ENCODE measurements at places on chromosomes 6 and 20. TPM values are rescaled to one million over a fixed set of nuclear protein-coding genes. Genes with fewer than 3 reads are reported as not detected.

The COQ3 gene
- 12.2 TPM for total RNA-seq

The TRIM38 gene
- total RNA-seq = 28.2 TPM

The FOXC1 gene
- total RNA-seq = not detected

The DSP gene
- 0.09 TPM for total RNA-seq

The HLA-DOA gene
- total RNA-seq = 16.7 TPM

The FILIP1 gene
- not detected for total RNA-seq

The FAM8A1 gene
- 7.0 TPM for total RNA-seq

The NRSN1 gene
- total RNA-seq = not detected

The ANGPT4 gene
- total RNA-seq = not detected

The PGC gene
- not detected for total RNA-seq

The BMP6 gene
- total RNA-seq = not detected

The PSORS1C2 gene
- not detected for total RNA-seq

The CAP2 gene
- not detected for total RNA-seq

The SFTA2 gene
- total RNA-seq = not detected

GRCh38 chr6:138882369-138883017, 86.6 kb downstream of the ECT2L start:
- DNase-seq = no peak

GRCh38 chr6:137766596-137767370, 100.3 kb upstream of the TNFAIP3 start:
- DNase-seq = no peak

GRCh38 chr6:53062169-53062539, 3.0 kb upstream of the FBXO9 start:
- DNase-seq = no peak

DNA sequence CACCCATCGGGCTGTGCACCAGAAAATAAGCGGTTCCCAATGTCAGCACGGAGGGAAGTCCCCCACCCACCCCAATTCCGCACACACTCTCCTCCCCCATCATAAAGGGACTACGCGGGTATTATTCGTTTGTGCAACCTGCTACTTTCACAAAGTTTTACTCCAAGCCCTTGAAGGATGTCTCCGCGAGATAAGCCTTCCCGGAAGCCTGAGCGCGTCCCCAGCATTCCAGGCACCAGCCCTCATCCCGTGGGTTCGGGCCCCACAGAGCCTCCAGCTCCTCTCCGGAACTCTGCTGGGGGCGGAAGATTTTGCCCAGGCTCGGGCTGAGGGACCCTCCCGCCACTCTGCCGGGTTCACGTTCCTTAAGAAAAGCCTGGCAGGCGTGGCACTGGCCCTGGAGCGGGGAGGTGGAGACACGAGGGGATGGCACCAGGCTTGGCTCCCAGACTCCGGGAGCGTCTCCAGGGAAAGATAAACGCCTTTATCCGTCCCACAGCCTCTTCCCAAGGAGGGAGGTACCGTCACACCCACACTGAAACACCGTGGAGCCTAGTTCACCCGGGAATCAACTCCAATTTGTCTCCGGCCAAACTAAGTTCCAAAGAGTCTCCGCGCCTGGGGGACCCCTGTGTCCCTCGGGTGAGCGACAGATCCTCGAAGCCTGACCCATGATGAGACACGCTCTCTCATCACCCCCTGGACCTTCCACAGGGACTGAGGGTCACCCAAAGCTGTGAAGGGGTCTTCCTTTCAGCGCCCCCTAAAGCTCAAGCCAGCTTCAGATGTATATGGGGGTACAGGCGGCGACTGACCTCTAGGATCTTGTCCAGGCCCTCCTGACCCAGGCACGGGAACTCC, 934 bp downstream of the KCNK5 start:
- DNase-seq = peak; percentile 56

GRCh38 chr20:5491455-5491854, 174.7 kb upstream of the PROKR2 start:
- DNase-seq = no peak

- DNase-seq = no peak
Observed at GRCh38 chr20:35295674-35296073, 3.4 kb upstream of the FAM83C start.

GRCh38 chr6:114144887-114145851, 174.2 kb upstream of the HDAC2 start:
- no peak for DNase-seq

DNA sequence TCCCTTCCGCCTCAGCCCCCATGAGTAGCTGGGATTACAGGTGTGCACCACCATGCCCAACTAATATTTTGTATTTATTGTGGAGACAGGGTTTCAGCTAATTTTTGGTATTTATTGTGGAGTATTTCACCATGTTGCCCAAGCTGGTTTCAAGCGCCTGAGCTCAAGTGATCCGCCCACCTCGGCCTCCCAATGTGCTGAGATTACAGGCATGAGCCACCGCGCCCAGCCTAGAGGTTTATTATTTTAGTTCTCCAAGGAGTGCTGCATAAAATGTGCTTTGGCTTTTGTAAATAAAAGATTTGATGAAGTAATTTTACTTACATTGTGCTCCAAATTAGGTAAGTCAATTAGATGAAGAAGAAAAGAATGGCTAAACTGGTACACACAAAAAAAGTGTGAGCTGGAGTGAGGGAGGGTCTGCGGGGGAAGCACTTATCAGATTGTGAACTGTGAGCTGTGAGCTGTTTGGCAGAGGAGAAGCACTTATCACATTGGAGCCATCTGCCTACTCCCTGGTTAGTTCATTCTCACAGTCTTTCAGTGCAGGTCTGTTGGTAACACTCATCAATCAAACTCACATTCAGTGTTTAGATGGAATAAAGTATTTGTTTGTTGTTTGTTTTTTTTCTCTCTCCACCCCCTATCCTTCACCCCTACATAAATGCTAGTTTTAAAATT, 398.0 kb downstream of the EPHA7 start:
- no peak for DNase-seq

DNA sequence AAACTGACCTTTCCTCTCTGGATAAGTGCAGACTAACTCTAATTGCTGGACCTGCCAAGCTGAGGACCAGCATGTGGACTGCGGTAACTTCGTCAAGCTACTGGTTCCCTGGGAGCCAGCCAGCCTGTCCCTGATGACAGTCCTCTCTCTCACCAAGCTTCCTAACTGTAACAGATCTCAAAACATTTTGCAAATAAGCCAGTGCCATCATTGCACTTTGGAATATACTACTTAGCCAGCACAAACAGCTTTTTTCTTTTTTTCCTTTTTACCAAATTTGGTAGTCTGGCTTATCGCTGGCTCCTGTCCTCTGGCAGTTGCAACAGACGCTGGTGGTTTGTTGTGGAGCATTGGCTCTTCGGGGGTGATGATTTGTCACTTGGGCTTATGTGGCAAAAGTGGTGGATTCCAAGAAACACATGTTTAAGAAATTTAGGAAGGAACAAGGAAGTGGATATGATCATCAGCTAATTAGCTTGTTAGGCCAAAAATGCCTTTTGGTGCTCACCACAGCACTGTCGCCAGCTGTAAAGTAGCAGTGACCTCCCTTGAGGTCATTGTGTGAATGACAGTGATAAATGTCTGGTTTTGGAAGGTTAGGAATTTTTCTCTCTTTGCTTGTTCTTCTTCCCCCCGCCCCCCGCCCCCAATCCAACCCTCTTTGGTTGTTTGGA, 171.7 kb downstream of the CLIC5 start:
- no peak for DNase-seq

DNA sequence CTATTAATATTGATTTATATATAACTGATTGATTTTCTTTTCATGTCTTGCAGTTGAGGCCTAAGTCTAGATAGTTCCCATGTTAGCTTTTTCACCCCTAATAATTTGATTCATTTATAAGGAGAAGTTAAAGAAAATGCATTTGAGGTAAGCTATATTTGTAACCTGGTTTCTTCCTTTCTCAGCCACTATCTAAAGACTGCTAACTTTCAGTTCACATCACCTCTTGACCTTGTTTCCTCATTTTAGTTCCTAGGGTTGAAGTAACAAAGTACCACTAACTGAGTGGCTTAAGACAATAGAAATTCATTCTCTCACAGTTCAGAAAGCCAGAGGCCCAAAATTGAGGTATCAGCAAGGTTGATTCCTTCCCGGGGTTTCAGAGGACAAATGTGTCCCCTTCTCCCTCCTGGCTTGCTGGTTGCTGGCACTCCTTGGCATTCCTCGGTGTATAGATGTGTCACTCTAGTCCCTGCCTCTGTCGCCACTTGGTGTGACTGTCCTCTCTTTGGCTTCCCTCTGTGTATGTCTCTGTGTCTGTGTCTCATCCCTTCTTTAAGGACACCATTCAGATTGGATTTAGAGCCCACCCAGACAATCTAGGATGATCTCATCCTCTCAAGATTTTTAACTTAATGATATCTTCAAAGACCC, 55.9 kb upstream of the C20orf144 start:
- DNase-seq = no peak

GRCh38 chr6:159308198-159308597, 139.0 kb downstream of the FNDC1 start:
- DNase-seq = no peak

- peak; percentile 74 for DNase-seq
Observed at GRCh38 chr6:14270925-14271788, 153.6 kb downstream of the CD83 start.

- no peak for DNase-seq
Observed at GRCh38 chr6:20167601-20168000, 44.7 kb downstream of the MBOAT1 start.

GRCh38 chr6:28243946-28244345, 8.1 kb downstream of the ZKSCAN4 start:
- DNase-seq = no peak

DNA sequence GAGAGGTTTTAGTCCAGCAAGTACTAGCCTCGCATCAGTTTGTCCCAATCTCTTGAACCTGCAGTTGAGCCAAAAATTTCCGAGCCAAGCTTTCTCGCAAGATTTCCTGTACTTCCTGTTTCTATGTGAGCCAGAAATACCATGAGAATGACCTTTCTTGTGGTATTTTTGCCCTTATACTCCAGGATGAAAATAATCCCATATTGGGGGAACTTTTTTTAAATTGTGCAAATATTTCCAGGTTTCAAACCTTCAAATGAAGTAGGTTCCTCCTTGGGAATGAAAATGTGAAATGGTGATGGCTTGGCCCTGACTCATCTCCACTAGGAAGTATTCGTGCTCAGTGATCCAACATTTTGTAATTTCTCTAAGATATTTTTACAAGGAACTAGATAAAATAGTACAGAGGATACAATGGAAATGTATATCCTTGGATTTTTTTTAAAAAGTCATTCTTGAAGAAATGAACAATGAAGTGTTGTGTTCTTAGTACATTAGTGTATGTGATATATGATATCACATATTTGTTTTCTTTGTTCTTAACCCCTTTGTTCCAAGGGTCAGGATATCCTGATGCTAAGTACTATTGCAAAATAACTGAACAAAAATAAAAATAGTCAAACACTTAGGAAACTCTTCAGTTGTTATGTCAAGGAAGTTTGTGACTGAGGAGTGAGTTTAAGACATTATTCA, 184.0 kb downstream of the PDE7B start:
- DNase-seq = no peak

GRCh38 chr20:58651559-58651945, 469 bp downstream of the STX16 start:
- no peak for DNase-seq

DNA sequence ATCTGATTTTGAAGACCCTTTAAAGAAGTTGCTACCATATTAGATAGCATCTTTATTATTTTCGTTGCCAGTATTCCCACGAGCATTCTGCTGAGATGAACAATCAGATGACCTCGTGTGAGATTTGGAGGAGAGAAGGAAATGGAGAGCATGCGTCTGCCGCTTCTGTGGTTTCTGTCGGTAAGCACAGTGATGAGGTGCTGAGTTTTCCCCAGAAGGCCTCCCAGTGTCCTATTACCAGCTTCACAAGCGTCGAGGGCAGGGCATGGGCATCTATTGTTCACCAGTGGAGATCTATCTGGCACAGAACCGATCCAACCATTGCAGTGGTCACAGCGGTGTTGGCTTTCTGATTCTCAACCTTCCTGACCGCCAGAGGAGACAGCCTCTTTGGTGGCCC, 29.4 kb downstream of the TRAF3IP2 start:
- no peak for DNase-seq

- DNase-seq = no peak
Observed at GRCh38 chr6:56424542-56425083, 177.2 kb upstream of the COL21A1 start.

DNA sequence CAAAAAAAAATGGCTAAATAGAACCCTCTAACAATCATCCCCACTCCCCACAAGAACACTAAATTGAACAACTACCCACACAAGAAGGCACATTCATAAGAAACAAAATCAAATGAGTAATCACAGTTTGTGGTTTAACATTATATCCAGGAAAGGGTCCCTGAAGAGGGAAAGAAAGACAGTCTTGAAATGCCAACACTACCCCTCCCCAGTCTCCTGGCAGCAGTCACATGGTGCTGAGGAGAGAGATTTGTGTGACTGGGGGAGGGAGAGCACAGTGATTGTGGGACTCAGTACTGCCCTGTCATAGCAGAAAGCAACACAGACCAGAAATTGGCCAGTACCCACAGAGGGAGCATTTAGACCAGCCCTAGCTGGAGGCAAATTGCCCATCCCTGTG, 443.7 kb upstream of the BTBD3 start:
- DNase-seq = no peak

GRCh38 chr20:25229486-25230165, 18.3 kb upstream of the PYGB start:
- DNase-seq = no peak

DNA sequence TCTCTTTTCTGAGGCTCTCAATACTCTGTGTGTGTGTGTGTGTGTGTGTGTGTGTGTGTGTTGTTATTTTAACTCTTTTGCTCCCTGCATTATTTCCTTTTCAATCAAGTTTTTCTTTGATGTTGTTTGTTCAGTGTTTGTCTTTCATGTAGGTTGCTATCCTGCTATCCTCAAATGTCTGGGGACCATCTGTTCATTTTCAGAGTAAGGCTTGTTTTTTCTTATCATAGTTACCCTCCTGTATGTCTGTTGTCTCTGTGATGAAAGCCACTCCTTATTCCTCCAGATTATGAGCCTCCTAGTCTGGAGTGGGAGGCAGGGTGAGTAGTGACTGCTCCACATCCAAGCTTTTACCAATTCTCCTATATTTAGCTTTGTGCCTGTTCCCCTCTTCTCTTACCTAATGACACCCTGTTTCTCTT, 9.2 kb downstream of the ENPP3 start:
- DNase-seq = no peak

- no peak for DNase-seq
Observed at GRCh38 chr6:157637516-157637915, 185.5 kb upstream of the SNX9 start.

DNA sequence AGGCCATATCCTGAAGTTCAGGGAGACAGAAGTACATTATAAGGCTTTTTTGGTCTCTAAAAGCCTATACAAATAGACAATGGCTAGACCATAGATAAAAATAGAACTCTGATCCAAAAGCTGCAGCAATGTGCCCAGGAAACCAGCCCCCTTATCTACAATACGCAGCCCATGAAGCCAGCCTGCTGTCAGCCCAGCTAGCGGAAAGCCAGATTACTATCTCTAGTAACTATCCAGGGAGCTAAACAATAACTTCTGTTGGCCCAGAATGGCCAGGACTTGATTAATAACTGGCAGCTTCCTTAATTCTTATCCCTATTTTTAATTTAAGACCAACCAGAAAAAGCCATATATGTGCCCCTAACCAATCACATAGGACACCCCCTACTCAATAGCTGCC, 160.4 kb upstream of the SMLR1 start:
- DNase-seq = no peak

GRCh38 chr6:40953486-40953885, 85.5 kb downstream of the UNC5CL start:
- DNase-seq = no peak
